ENCODE measurements at places on chromosomes 7 and 10.

DNA sequence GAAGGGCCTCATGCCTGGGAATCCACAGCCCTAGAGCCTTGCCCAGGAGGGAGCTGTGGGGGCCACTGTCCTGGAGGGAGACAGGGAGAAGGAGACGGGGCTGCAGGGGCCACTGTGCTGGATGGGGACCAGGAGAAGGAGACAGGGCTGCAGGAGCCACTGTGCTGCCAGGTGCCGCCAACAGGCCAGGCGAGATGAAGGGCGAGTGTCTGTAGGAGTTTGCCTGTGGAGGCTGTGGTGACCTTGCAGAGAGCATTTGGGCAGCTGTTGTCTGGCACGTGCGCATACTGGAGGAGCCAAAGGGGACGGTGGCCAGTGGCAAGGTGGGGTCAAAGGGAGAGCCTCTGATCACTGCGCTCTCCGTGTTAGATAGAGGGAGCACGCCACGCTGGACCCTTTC is 79.2 kb downstream of the NKX6-2 start:
- DNase-seq = no peak

DNA sequence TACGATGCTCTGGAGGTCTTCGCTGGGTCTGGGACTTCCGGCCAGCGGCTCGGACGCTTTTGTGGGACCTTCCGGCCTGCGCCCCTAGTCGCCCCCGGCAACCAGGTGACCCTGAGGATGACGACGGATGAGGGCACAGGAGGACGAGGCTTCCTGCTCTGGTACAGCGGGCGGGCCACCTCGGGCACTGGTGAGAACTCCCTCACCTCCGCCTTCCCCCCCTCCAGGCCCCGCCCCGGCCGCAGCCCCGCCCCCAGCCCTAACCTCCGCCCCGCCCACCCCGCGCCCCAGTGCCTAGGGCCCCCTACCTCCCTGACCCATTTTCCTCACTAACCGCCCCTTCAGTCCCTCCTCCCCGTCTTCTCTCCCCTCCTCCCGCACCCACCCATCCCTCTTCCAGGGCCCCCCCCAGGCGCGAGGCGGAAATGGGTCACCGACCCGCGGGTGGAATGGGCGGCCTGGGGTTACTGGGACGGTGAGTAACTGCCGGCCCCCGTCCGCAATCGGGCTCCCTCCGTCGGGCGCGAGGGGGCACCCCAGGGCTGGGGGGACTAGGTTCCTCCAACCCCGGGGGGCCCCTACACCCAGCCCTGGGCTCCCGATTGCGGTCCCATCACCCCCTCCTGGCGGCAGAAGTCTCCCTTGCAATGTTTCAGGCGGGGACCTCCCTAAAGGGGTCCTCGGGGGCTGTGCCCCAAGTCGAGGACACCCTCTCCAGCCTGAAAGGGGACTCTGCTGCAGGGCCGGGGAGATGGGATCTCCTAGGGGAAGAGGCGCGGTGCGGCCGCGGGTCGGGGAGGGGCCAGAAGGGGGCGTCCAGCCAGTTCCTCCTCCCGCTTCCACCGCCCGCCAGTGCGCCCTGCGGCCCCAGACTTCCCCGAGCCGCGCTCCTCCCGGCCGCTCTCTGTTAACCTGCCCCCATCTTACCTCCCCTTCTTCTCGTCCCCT is 2.1 kb downstream of the PCOLCE start:
- peak; percentile 93 for DNase-seq

- no peak for DNase-seq
Observed at GRCh38 chr10:15120523-15120922, 23.4 kb downstream of the RPP38 start.

- no peak for DNase-seq
Observed at GRCh38 chr10:125124907-125125306, 35.5 kb downstream of the CTBP2 start.

DNA sequence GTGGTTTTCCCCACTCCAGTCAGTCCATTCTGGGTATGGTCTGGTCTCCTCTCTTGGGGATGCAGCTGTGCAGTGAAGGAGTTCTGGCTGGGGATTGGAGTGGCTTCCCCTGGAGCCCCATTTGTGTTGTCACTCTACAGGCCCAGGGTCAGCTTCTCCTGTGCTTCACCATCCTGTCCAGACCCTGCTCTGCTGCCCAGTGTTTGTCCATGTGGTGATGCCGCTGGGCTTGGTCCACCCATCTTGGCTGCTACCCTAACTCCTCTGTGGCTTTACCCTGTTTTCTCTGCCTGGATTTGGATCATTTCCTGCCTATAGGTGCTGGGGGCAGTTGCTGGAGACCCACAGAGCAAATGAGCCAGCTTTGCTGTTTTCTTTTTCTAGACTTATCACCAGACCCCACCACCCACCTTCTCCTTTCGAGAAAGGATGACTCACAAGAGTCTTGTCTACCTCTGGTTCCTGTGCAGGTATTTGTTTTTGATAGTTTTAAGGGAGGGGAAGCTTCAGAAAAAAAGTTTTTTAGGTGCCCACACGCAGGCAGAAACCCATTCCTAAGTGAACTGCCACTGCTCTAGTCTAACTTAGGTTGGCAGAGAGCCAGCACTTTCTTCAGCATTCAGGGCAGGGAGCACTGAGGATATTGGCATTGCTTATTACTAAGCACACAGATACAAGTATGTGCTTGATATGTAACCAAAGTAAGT is 8.5 kb downstream of the ZDHHC16 start:
- no peak for DNase-seq

GRCh38 chr10:35294506-35294905 is 41.8 kb upstream of the CCNY start:
- no peak for DNase-seq

DNA sequence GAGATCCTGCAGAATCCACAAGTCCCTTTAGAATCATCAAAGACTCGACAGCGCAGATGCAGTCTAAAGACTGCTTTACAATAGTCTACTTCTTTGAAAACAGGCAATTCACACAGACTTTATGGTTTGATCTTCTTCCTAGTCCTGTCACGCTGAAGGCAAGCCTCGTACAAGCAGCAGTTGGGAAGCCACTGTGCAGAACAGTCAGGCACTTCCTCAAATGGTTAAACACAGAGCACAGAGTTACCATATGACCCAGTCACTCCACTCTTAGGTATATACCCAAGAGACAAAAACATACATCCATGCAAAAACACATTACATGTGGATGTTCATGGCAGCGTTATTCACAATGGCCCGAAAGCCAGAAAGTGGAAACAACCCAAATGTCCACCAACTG is 41.4 kb downstream of the LRRC20 start:
- no peak for DNase-seq

GRCh38 chr10:25604591-25604990 is 329.4 kb upstream of the MYO3A start:
- no peak for DNase-seq

DNA sequence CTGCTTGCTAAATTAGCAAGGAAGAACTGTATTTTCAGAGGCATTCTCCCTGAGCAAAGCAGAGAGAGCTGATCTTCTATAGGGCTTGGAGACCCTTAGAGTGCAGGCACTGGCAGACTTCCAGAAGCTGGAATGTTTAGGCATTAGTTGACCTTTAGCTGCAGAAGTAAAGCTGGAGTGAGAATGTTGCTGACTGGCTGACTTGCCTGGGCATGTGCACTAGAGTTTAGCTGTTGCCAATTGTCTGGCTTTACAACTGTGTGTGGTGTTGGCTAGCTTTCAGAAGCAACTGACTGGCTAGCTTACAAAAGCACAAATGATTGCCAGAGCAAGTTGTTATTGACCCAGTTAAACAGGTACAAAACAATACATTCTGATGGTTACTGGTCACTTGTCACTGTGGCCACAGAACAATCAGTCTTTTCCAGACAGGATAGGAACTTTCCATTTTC is 25.1 kb downstream of the FAM13C start:
- no peak for DNase-seq

- DNase-seq = no peak
Observed at GRCh38 chr10:104446151-104446550, 92.5 kb downstream of the CFAP58 start.

DNA sequence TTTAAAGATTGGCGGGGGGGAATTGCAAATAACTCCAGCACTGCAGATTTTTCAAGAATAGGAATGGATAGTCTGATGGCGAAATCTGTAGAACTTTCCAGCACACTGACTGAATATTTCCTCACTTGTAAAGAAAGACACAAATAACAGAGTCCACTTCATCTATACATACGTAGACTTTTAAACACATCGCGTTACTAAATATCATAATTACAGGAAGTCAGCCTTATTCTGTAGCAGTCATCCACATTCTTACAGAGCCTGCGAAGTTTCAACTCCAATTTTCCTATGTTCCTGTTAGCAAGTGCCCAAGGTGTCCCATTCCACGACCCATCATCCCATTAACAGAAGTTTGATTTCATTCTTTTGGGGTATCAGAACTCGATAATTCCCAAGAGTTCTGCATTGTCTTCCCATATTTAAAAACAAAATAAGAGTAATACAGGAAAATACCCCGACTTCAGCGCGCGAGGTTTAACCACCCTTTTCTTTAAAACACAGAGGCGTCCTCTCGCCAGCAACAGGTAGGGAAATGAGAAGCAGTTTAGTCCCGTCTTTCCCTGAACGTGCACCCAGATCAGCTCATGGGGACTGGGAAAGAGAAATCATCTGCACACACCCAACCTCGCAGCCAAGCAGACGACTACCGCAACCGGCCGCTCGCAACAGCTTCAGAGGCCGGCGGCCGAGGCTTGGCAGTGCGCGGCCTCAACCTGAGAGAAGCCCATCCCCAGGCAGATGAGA is 880 bp downstream of the HERC4 start:
- peak; percentile 12 for DNase-seq

- DNase-seq = no peak
Observed at GRCh38 chr7:148773334-148773733, 74.6 kb downstream of the CUL1 start.

- no peak for DNase-seq
Observed at GRCh38 chr7:12524794-12525386, 45.6 kb upstream of the SCIN start.

GRCh38 chr7:117082647-117083046 is 129.3 kb downstream of the ST7 start:
- no peak for DNase-seq

- no peak for DNase-seq
Observed at GRCh38 chr10:11336722-11337162, 274.7 kb downstream of the USP6NL start.

DNA sequence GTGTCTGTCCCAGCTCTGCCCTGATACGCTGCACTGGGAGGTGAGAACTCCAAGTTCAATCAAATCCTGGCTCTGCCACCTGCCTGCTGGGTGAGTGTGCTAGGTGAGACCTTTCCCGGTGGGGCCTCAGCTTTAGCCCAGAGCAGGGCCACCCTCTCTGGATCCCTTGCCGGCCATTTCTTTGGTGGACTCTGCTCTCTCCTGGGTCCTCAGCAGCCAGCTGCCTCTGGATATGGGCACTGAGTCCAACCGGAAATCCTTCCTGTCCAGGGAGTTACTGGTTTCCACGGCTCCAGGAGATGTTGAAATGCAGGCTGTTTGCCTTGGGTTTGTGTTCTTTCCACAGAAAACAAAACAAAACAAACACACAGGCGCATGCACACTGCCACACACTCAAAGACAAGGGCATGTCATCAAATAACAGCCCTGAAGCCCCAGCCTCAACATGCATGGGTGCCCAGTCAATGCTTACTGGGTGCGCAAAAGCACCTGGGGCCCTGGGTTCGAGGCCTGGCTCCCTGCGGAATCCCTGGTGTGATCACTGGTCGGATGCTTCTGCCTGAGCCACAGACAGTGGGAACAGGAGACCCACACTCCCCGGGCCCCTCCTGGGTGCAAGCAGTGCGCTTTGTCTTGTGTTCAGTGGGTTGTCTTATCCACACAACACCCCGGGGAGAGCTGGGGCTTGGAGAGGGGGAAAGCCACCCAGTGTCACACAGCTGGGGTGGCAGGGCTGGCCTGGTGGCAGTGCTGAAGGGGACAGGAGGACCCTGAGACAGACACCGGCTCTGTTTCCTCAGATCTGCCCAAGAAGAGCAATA is 33.1 kb downstream of the PPIF start:
- no peak for DNase-seq

Data from germinal center (tissue), 1 donor.